Stimulated activated CD4-positive, alpha-beta T cell treated with anti-CD3 and anti-CD28 coated beads, Interleukin-4, amount 100 ng/mL, for 24 hours (primary cell): ENCODE measurements at places on chromosomes 12 and 14.

- DNase-seq, result no peak
These were observed 61.8 kb downstream of the NOC4L start for GRCh38 chr12:132206046-132206434.

DNA sequence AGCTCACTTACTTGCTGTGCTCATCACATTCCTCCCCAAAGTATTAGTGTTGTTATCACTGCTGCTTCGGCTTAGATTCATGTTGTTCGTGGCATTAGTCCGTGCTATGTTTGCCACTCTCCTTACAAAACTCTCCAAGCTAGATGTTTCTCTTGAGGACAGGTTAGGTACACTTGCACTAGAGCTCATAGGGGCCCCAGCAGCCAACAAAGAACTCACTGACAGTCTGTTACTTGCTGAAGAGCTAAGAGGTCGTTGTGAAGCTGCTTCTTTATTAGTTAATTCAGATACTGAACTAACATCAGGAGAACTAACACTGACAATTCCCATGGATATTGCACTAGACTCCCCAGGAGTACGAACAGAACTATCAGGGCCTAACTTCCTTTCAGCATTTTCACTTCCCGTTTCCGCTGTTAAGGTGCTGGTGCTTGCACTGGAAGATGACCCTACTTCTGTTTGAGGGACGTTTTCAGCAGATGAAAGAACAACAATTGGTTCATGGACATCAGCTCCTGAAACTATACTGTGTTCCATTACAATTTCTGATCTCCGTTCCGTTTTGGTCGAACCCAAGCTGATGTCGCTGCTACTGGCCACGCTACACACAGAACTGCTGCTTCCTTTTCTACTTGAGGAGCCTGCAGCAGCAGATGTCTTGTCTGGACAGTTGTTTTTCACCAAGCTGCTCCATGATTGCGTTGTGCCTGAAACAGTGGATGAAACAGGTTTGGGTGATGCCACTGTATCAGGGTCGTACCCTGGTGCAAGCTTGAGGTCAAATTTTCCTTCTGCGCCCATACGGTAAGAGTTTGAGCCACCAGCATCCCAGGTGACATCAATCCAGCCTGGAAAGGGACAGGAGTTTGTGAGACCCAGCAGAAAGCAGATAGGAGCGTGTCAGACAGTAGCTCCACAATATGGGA lies 78.7 kb downstream of the HECTD1 start:
- DNase-seq, result no peak

GRCh38 chr12:109927622-109928021 lies 27.5 kb downstream of the TCHP start:
- peak; percentile 39 for DNase-seq

DNA sequence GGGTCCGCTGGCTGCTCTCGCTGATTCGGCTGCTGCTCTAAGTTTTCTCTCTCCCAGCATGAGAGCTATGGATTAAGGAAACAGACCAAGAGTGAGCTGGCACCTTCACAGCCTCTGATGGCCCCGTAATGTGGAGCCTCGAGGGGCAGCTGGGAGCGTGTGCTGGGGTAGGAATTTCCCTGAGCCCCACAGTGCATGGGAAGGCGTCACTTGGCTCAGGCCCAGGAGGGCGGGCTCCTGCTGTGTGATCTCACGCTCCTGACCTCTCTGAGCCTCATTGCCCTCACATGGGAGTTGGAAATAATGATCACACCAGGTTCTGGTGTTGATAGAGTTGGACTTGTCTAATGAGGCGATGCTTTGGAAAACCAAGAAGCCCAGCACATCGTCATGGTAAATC lies 238.6 kb upstream of the CRY1 start:
- DNase-seq, result no peak

GRCh38 chr14:92589213-92589852 lies 75.8 kb downstream of the RIN3 start:
- no peak for DNase-seq

GRCh38 chr12:54549774-54550451 lies 512 bp downstream of the PDE1B start:
- peak; percentile 54 for DNase-seq

DNA sequence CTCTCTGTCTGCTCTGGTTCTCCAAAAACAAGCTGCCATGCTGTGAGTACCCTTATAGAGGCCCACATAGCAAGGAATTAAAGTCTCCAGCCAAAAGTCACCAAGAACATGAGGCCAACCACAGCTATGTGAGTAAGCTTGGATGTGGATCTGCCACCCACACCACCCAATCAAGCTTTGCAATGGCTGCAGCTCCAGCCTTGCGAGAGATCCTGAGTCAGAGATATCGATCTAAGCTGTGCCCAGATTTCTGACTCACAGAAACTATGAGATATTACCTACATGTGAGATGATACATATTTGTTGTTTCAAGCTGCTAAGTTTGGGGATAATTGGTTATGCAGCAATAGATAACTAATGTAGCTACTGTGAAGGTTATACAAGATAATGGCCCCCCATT lies 15.5 kb upstream of the TMEM233 start:
- DNase-seq, result peak; percentile 8

DNA sequence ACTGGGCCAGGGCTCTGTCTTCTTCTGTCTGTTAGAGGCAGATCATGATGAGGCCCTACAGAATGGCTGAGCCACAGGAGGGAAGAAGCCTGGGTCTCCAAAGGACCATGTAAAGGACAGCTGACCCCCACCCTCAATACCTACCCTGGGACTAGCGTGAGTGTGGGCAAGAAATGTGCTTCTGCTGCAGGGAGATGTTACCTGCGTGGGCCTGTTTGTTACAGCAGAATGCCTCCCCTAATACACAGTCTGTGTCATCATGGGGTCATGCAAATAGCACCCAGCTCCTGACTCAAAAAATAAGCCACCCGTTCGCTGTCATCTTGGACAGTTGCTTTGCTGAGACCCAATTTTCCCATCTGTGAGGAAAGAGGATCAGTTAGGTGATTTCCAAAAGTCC lies 90.6 kb downstream of the CALM1 start:
- no peak for DNase-seq

- DNase-seq, result no peak
These were observed 63.5 kb downstream of the CCDC92 start for GRCh38 chr12:123908884-123909725.

- DNase-seq, result no peak
These were observed 57.5 kb upstream of the PIWIL1 start for GRCh38 chr12:130280231-130280630.

DNA sequence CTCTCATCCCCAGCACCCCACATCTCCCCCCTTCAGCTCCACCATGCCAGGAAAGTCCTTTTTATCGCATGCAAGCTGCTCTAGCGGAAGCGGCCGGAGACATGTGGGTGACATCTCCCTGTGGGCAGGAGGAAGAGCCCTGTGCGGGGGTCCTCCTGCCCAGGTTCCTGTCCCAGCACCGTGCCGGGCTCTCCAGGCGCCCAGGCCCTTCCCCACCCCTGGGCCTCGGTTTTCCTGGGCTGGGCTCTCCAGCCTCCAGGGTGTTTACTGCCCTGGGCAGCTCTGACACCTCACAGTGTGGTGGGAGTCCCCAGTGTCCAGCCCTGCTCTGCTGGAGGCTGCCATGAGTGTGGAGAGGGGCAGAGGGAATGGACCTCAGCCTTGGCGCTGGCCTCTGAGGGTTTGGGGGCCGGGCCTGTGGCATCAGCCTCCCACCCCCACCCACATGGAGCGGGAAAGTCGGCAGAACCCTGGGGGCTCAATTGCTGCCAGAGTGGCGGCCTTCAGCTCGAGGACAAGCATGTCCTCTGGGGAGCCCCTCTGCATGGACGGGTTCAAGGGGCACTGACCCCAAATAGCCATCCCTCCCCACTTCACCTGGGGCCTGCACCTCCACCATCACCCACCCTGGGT lies 16.9 kb downstream of the ASPG start:
- DNase-seq, result no peak

DNA sequence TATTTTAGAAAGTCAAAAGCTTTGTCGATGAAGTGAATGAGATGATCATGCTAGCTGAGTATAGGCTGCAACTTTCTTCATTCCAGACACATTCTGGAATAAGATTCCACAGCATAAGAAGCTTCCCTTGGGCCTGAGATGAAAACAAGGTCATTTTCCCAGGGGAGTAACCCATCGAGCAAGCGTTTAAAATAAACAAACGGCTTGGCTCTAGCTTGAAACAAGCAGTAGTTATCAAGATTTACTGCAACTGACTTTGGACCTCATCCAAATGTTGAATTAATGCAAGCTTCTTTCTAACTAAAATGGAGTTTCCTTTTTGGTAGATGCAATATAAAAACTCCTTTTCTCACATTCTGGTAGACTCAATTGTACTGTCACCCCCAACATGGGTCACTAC lies 23.0 kb downstream of the KCNJ8 start:
- no peak for DNase-seq

- DNase-seq, result peak; percentile 49
These were observed 174.4 kb downstream of the MON2 start for GRCh38 chr12:62640910-62641448.

DNA sequence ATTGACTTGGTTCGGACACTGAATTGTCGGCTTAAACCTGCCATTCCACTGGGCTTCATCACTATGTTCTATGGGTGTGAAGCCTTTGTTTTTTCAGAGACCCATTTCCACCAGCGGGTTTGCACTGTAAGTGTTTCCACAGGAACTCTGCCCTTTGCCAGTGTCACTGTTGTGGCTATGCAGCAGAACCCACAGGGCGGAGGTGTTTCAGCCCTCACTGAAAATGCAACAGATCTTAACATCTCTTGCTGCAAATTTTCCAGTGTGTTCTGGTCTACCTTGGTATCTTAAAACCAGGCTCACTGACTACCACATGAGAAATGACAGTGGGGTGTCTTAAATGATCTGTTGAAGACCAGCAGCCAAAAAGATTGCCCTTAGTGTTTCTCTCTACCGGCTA lies 21.1 kb downstream of the PRKCH start:
- peak; percentile 88 for DNase-seq

DNA sequence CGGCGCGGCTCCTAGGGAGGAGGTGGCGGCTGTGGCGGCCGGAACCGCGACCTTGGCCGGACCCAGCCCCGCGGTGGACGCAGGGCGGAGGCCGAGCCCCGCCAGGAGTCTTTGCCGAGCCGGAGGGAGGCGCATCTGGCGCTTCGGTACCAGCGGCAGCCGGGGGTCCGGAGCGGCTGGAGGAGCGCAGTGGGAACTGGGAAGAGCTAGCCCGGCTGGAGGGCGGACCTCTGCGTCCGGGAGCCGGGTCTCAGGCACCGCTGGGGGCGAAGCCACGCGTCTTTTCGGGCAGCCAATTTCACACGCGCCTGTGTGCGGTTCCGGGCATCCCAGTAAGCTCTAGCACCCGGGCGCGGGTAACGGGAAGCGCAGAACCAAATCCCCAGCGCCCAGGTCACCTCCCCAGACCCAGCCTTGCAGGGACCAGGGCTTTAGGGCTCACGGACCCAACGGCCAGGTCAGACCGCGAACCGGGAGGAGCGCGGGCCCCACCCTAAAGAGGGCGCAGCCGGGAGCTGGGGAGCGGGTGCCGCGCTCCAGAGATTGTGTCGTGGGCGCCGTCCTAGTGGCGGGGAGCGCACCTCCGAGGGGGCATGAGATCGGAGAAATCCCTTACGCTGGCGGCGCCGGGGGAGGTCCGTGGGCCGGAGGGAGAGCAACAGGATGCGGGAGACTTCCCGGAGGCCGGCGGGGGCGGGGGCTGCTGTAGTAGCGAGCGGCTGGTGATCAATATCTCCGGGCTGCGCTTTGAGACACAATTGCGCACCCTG lies 89.4 kb downstream of the GALNT8 start:
- DNase-seq, result no peak

GRCh38 chr14:95452176-95452892 lies 64.1 kb downstream of the SYNE3 start:
- no peak for DNase-seq

- no peak for DNase-seq
These were observed 179.7 kb upstream of the HIF1A start for GRCh38 chr14:61515436-61516117.

- DNase-seq, result no peak
These were observed 438.4 kb upstream of the DCN start for GRCh38 chr12:91620992-91621391.

DNA sequence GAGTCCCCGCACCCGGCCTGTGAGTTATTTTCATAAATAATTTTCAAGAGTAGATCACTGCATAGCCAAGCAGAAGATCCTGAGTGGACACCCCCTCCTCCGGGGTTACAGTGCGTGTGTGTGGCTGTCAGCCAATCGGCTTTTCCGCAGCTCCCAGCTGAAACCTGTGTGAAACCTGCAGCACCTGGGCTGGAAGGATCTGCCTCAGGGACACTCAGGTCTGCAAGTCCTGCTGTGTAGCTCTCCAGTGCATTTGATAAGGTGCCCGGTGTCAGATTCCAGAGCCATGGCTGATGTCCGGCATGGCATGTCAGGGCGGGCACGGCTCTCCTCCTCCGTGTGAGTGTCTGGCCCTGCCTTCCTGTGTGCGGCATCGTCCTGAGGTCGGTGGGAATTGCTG lies 124.8 kb downstream of the GLT1D1 start:
- DNase-seq, result no peak

DNA sequence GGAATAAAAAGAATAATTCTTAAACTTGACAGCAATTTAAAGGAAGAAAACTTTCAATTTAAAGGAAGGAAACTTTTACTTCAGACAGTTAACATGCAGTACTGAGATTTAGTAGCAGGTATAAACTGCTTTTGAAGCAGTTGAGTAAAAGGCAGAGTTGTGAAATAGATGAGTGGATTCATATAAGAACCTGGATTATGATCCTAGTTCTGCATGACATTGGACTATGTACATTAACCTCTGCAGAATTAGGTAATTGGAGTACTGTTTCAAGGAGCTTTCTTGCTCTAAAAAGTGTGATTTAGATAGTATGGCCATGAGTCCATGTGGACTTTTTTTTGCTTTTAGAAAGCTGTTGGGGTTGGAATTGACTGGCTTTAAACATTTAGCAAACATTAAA lies 29.7 kb downstream of the ATP2A2 start:
- DNase-seq, result no peak

DNA sequence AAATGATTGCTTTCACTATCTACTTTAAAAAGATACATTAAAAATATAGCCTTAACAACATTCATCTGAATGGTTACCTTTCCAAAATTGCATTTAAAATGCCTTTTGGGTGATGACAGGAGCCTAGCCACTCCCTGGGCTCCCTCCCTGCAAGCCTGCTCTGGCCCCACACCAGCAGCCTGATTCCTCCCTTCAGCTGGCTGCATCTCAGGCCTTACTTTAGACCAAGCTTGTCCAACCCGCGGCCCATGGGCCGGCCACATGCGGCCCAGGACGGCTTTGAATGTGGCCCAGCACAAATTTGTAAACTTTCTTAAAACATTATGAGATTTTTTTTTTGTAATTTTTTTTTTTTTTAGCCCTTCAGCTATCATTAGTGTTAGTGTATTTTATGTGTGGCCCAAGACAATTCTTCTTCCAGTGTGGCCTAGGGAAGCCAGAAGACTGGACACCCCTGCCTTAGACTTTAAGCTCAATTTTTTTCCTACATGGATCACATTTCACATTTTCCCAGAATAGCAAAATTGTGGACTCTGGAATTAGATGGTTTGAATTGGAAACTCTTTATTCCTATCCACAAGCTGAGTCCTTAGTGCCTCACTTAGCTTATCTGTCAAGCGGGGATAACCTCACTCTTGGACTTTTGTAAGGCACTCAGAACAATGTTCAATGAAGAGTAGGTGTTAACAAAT lies 124.4 kb downstream of the MYRFL start:
- no peak for DNase-seq
